NT2/D1 (cell line): ENCODE measurements at places on chromosomes 5 and 9.

- no peak for DNase-seq
Observed at GRCh38 chr9:8224381-8224801, 424.8 kb upstream of the DMAC1 start.

- DNase-seq: no peak
Observed at GRCh38 chr5:159975462-159976019, 33.4 kb upstream of the TTC1 start.

- no peak for DNase-seq
Observed at GRCh38 chr5:10335711-10336470, 17.6 kb upstream of the MARCHF6 start.

GRCh38 chr5:60271517-60271916 is 378.0 kb upstream of the PDE4D start:
- DNase-seq: no peak

DNA sequence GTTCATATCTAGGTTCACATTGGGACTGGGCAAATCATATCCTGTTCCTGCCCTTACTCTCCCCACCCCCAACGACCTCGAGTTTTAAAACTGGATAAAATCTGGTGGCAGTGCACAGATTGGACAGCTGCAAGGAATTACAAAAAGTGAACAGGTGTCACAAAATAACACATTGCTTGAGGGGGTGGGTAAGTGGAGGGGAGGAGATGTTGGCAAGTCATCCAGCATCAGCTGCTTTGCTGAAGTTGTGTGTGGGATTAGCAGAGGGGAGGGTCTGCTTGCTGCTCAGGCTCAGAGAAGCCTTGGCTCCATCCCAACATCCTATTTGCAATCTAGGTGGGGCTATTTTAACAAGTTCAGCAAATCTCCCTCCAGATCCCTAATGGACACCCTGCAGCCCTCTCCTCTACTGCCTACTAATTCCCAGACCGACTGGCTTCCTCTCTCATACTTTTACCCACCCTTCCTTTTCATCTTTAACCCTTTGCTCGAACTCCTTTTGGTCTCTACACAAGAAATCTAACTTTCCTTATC is 39.8 kb upstream of the SLC24A2 start:
- no peak for DNase-seq

DNA sequence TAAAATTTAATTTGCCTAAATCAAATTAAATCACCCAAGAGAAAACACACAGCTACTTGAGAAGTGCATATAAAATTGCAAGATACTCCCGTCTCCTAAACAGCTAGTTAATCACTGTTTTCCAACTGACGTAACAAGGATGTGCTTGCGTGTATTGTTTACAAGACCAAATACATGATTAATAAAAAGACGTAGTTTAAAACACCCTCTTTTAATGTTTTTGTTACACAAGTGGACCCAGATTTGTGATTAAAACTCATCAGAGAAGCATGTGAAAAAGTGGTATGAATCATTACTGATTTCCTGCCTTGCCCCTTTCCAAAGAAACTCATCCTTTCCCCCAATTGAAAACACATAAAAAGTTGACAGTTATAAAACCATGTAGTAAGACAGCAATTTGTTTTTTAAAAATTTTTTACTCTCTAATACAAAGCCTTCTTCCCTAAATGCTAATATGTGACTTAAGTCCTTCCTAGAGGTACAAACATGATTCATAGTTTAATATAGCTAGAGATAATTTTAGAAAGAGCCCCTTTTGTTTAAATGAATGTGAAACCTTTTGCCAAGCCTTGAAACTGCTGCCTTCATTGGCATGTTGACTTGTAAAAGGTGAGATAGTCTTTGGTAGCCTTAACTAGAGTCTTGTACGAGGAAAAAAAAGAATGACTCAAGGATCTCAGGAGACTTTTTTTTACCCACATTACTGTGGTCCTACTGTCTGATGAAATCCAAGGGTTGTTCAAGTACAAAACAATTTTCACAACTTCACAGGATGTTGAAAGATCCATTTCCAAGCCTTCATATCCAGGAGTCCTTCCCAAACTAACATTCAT is 61.4 kb upstream of the FST start:
- no peak for DNase-seq

DNA sequence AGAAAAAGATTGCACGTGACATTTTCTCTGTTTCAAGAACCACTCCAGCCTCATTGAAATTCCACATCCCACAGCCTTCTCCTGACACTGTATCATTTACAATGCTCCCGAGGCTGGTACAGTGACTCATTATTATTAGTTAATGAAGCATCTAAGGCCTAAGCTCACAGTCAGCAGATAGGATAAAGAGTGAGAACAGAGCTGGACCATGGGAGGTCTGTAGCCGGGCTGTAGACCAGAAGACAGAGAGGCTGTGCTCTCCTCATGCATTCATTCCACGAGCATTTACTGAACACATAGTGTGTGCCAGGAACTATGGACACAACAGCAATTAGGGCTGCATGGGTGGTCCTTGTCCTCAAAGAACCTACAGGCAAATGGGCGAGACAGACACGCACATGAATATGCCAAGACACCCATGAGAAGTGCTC is 47.3 kb upstream of the GALNT10 start:
- no peak for DNase-seq

DNA sequence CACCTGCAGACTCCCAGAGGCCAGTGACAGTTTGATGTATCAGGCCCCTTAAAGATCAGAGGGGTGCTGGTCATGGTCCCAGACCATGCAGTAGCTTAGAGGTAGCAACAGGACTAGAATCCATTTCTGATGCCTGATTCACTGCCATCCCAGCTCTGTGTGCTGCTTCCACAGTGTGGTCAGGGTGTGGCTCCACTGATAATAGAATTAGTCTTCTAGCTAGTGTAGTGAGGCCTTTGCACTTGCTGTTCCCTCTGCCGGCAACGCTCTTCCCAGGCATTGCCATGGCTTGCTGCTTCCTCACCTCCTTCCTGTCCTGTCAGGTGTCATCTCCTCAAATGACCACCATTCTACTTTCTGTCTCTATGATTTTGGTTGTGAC is 15.8 kb downstream of the PPARGC1B start:
- no peak for DNase-seq

GRCh38 chr9:133460405-133461175 is 812 bp downstream of the CACFD1 start:
- DNase-seq: no peak
